ENCODE measurements at places on chromosomes 5 and 9. TPM values are rescaled to one million over a fixed set of nuclear protein-coding genes. Genes with fewer than 3 reads are reported as not detected.

DNA sequence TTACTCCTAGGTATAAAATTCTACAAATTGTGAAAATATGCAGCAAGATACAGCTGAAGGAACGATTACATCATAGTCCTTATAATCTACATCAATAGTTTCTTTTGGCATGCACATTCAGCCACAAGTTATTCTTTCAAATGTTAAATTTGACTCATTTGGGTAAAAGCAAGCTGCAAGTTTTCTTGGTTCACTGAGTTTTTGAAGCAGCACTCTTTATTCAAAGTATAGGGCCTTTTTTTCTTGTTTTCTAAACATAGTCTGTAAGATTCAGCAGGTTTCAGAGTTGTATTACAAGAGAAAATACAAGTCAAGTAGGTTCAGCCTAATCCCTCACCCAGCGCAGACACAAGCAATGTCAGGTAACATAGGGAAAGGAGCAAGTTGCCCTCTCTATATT lies 981.5 kb downstream of the PTPRD start:
- DNase-seq: no peak

DNA sequence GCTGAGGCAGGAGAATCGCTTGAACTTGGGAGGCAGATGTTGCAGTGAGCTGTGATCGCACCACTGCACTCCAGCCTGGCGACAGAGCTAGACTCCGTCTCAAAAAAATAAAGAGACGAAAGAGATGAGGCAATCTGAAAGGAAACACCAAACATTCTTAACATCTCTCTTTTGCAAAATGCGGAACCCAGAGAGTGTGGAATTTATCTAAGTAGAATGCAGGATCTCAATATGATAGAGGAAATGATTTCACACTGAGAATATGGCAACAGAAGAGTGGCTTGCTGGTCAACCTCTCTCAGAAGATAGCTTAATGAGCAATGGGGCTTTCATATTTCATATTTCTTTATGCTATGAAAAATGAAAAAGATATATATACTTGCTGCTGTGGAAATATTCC lies 33.4 kb upstream of the PCA3 start:
- DNase-seq: no peak

- DNase-seq: no peak
These were observed 216.7 kb downstream of the MLLT3 start for GRCh38 chr9:20405616-20406015.

- DNase-seq: no peak
These were observed 513.4 kb downstream of the CSNK1G3 start for GRCh38 chr5:124025306-124025845.

GRCh38 chr5:40276426-40277102 lies 403.2 kb upstream of the PTGER4 start:
- DNase-seq: no peak

DNA sequence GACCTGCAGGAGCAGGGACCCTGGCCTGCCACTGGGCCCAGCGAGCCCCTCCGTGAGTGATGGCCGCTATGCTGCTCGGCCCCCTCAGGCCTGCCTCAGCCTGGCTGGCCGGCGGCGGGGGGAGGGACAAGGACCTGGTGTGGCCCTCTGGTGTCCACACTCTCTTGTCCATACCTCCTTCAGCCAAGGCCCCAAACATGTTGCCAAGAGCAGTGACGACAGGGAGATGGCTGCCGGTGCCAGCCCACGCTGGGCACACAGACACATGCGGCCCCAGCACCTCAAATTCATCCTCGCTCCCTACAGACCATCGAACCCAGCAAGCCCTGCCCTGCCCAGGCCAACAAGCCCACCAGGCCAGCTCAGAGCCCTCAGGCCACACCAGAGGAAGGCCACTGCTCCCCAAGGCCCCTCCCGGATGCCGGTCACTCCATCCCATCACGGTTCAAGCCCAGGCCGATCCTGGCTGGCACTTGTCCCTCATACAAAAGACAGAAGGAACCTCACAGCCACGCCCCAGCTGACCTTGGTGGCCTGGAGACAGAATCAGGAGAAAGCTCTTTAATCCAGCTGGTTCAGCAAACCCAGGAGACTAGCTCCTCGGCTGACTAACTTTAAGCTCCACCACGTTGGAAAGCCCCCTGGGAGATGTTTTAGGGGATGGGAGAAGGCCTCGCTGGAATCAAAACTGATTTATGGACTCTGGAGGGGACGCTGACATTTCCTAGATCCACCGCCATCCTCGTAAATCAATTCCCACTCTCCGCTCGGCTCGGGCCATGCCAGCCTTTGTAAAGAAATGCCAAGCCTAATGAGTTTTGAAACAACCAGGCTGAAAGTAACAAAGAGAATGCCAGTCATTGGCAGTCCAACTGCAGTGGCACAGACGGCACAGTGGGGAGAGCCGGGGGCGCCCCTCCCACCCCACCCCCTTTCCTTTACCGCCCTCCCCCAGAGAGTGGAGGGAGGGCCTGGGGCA lies 84.9 kb downstream of the VAV2 start:
- no peak for DNase-seq

- no peak for DNase-seq
These were observed 30.4 kb upstream of the IER5L start for GRCh38 chr9:129208207-129209032.

GRCh38 chr5:168867241-168867640 lies 288.1 kb upstream of the PANK3 start:
- DNase-seq: peak; percentile 64

DNA sequence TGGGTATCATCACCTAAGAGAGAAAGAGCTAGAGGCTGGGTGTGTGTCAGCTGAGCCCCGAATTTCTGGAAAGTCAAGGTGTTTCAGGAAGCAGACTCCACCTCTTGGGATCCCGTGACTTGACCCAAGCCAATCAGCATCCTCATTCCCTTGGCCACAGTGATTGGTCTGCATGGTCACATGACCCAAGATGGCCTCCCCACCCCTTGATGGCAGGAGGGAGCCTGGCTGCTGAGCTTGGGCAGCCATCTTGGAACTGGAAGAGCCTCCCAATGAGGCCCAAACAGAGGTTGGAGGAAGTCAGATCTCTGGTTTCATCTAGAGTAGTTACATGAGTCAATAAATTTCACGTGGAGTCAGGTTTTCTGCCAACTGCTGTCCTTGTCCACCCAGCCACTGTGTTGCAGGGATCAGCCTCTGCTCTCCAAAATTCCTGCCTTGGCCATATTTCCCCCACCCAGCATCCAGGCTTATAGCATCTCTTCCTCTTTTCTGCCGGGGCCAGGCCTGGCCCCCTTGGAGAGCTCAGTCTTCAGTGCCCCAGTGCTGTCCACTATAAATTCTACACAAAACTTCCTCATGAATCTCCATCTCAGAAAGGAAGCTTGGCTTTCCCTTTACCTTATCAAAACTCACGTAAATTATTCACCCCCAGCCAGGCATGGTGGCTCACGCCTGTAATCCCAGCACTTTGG lies 17.2 kb upstream of the SUSD3 start:
- no peak for DNase-seq

GRCh38 chr9:88996921-88997235 lies 5.6 kb downstream of the S1PR3 start:
- no peak for DNase-seq

DNA sequence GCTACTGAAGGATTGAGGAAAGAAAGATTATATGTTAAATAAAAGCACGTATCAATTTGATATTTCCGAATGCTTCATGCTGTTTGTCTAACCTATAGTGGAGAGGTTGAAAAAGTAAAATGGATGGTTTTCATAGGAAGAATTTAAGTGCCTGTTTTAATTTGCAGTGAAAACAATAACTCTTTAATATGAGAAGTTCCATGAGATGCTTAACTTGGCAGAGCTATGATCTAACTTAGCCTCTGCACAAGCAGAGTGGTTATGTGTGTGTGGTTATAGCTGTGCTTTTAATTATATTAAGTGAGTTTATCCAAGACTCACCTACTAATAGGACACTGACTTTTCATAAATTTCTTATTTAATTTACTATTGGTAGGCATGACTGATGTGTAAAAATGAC lies 57.4 kb downstream of the AOPEP start:
- DNase-seq: no peak

- DNase-seq: no peak
These were observed 142.0 kb upstream of the RGMB start for GRCh38 chr5:98631311-98632054.

- no peak for DNase-seq
These were observed 21.4 kb downstream of the TMEM245 start for GRCh38 chr9:109098171-109098959.

GRCh38 chr9:81906671-81907070 lies 21.6 kb upstream of the SPATA31D4 start:
- DNase-seq: no peak

- DNase-seq: no peak
These were observed 6.7 kb downstream of the DAB2IP start for GRCh38 chr9:121658166-121658565.

DNA sequence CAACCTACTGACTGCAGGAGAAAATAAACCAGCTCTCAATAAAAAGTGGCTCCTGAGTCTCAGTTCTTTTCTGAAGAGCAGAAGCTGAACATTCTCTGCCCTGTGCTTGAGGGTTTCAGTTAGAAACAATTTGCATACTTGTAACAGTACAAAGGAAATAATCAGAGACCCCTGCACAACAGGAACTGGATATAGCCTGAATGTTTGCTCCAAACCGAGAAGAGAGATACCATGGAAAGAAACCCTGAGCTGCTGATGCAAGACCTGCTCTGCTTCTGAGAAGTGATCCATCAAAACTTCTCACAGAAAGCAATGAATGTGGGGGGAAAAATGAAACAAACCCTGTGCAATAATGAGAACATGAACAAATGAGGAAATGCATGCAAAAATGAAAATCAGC lies 592.9 kb downstream of the SEMA5A start:
- DNase-seq: no peak

GRCh38 chr5:97115932-97116331 lies 26.5 kb downstream of the LIX1 start:
- DNase-seq: no peak

DNA sequence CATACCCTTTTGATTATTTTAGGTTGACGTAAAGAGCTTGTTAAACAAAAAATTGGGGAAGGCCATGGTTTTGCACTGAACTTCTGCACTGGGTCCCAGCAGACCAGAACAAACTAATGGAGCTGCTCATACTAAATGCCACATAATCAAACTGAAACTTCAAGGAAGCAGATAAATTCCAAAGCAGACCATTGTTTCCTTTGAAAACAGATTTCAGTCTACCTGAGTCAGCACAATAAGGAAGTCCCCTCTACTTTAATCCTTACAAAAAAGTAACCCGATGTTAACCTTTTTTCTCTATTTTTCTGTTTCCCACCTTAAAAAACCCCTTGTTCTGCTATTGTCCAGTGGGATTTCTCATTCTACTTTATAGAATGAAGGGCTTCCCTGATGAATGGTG lies 39.2 kb downstream of the WDR36 start:
- DNase-seq: no peak

PFN3 gene
- not detected for total RNA-seq

FOXD1 gene
- 30.0 TPM for total RNA-seq

LCN2 gene
- 106 TPM for total RNA-seq

NMRK1 gene
- total RNA-seq: 17.0 TPM

MEF2C gene
- 6.3 TPM for total RNA-seq

EGFLAM gene
- total RNA-seq: 0.17 TPM

ITGA1 gene
- total RNA-seq: 2.2 TPM

All from epithelial cell of proximal tubule (primary cell).